RWPE2 (cell line): ENCODE measurements at places on chromosomes 11 and 22.

- DNase-seq = no peak
Measured at GRCh38 chr11:47276923-47277322, 7.0 kb downstream of the MADD start.

GRCh38 chr22:42560781-42561180 is 7.0 kb downstream of the SERHL2 start:
- DNase-seq = no peak

- no peak for DNase-seq
Measured at GRCh38 chr22:39240831-39241793, 3.7 kb downstream of the PDGFB start.

DNA sequence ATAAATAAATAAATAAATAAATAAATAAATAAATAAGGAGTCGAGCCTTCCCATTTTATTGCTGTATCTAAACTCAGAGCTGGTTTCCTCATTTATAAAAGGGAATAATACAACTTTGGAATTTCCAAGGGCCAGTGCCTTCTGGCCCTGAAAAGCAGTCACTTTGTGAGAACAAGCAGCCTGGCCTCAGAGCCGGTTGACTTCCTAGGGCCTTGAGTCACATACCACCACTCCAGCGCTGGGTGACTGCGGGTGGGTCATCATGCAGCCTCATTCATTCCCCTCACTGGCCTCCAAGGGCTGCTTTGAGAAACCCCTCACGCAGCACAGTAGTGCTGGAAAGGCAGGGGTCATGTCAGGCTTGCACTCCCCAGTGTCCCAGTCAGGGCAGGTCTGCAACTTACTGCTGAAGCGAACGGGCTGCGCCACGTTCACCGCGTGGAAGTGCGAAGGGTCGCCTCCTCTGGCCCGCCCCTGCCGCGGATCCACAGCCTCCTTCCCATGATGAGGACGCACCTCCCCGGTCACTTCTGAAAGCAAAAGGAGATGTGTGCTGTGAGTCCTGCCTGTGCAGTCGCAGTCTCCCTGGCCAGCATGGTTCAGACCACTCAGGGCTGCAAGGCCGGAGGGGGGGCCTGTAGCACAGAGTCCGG is 54.4 kb downstream of the DGCR2 start:
- DNase-seq = no peak

DNA sequence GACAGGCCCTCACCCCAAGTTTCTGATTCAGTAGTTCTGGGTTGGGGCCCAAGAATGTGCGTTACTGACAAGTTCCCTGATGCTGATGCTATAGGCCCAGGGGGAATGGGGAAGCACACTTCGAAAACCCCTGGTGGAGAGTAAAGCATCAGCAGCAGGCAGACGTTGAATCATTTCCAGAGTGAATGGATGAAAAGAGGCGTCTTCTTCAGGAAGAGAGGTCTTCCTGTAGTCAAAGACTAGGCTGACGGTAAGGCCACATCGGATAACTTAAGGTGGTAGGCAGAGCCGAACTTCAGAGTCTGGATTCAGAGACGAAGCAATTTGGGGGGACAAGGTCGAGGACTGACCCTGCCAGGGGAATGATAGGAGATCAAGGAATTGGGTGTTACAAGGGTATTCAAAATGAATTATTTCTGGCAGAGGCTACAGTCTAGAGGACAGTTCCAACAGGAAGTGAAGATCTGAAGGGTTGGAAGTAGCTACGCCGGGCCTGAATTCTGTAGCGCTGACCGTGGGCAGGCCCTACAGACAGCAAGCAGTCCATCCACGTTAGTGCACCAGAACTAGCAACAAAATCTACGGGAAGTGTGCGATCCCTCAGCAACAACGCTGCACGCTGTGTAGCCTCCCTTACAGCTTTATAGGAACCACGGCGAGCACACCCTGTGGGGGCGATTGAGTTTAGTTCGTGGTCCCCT is 862 bp upstream of the CENATAC start:
- DNase-seq = no peak

- no peak for DNase-seq
Measured at GRCh38 chr11:92268546-92268945, 43.9 kb downstream of the FAT3 start.

GRCh38 chr22:23357053-23357452 is 176.7 kb downstream of the BCR start:
- DNase-seq = no peak

DNA sequence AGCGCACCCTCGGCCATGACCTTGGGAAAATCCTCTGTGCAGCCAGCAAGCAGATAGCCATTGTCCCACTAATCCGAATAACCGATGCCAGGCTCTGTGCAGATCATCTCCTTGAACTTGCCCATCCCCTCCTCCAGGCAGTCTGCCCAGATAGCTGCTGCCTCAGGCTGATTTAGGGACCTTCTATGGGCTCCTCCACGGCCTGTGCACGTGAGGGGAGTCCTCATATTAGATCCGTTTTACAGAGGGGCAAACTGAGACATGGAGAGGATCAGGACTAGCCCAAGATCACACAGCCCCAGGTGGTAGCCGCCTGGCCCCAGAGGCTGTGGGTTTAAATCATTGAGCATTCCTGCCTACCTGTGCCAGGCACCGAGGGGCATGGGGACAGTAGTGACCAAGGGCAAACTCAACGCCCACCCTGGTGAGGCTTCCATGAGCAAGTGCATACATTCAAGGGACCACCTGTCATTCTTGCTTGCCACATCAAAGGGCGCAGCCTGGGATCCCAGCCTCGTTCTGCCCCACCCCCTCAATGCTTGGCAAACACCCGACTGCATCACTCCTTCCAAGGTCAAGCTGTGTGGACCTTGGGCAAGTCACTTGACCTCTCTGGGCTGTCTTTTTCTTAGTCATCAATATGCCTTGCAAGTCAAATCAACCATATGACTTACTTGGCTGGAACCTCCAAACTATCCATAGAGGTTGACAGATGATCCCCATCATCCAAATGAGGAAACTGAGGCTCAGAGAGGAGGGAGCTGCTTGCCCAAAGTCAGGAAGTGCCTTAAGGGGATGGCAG is 131.6 kb downstream of the MN1 start:
- DNase-seq = no peak
